ENCODE measurements at places on chromosomes 16 and 17. TPM values are rescaled to one million over a fixed set of nuclear protein-coding genes. Genes with fewer than 3 reads are reported as not detected.
A peak's percentile ranks its signal among the peaks of the same experiment; 100 is the strongest.

DNA sequence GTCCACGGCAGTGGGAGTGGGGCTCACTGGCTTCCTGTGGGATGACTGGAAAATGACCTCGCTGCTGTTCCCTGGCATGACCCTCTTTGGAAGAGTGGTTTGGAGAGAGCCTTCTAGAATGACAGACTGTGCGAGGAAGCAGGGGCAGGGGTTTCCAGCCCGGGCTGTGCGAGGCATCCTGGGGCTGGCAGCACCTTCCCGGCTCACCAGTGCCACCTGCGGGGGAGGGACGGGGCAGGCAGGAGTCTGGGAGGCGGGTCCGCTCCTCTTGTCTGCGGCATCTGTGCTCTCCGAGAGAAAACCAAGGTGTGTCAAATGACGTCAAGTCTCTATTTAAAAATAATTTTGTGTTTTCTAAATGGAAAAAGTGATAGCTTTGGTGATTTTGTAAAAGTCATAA lies 7.8 kb upstream of the RNF213 start:
- DNase-seq: no peak

DNA sequence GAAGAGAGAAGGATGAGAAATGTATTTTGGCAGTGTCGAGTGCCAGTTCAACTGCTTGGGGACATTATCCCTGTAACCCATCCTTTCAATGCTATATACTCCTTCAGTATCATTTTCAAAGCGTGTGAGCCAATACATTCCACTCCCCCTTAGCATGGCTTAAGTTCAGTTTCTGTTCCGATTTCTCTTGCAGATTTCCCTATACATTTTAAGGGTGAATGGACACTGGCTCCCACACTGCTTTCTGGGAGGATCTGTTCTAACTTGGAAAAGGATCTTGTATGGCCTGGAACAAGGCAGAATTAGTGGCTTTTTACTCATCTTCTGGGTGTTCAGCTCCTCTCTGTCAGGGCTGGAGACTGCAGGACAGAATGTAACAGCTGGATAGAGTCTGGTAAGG lies 333.8 kb downstream of the HAPSTR1 start:
- no peak for DNase-seq

DNA sequence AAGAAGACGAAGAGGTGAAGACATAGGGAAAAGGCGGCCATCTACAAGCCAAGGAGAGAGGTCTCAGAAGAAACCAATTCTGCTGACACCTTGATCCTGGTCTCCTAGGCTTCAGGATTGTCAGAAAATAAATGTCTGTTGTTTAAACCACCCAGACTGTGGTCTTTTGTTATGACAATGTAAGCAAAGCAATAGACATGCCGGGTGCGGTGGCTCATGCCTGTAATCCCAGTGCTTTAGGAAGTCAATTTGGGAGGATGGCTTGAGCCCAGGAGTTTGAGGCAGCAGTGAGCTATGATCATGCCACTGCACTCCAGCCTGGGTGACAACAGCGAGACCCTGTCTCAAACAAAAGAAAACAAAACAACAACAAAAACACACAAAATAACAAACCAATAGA lies 64.4 kb downstream of the HAPSTR1 start:
- no peak for DNase-seq

The WNT3 gene
- total RNA-seq: 0.97 TPM

GRCh38 chr17:75688209-75688825 lies 21.2 kb downstream of the SAP30BP start:
- peak; percentile 50 for DNase-seq

DNA sequence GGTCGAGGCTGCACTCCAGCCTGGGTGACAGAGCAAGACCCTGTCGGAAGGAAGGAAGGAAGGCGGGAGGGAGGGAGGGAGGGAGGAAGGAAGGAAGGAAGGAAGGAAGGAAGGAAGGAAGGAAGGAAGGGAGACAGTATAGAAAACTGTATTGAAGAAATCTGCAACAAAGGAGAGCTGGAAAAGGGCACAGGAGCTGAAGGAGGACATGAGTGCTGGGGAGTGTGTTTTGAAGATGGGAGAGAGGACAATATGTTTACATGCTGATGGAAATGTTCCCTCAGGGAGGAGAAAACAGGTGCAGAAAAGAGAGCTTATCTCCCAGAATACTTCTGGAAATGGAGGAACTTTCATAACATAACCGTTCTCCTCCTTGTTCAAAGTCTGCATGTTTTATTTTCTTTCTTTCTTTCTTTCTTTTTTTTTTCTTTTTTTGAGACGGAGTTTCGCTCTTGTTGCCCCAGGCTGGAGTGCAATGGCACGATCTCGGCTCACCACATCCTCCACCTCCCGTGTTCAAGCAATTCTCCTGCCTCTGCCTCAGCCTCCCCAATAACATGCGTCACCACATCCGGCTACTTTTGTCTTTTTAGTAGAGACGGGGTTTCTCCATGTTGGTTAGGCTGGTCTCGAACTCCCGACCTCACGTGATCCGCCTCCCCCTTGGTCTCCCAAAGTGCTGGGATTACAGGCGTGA lies 2.7 kb upstream of the HAP1 start:
- no peak for DNase-seq

DNA sequence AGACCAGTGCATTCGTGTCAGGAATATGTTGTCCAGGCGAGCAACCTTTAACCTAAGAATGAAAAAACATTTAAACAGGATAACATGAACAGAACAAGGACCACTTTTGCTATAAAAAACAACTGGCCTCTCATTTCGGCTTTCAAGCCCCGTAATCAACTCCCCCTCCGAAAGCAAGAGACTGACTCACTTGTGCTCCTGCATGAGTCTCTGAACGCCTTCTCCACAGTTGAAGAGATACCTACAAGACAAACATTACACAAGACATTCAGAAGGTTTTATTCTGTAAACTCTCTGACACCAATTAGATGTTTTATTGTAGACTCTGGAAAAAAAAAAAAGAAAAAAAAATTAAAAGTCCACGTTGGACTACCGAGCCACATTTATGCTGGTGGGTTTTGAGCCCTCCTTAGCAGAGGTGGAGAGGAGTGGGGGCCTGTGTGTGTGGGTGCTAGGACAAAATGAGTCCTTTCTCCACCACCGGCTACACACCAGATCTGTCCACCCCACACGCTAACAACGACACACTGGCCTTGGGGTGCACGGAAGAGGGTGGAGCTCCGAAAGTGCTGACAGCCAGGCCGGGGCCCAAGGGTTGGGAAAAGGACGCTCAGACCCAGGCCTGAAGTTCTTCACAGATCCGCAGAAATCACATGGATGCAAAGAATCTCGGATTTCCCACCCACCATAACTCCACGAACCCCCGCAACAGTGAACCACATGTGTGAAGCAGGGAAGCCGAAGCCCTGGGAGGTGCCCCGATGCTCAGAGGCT lies 759 bp downstream of the ELAC2 start:
- DNase-seq: no peak

DNA sequence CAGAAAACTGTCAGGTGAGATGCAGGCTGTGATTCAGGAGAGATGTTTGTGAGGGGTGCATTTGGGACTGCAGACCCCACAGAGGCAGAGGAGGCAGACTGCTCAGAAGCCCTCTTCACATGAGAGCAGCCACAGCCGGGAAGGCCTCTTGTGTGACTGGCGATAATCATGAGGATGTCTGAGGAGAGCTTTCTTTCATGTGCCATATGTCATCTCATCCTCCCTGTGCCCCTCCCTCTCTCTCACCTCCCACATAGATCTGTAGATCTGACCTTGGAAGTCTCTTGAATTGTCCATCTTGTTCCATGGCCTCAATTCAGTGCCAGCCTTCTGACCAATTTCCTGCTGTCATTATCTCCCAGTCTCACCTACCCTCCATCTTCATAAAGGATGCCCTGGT lies 50.5 kb downstream of the EPN2 start:
- DNase-seq: no peak

DNA sequence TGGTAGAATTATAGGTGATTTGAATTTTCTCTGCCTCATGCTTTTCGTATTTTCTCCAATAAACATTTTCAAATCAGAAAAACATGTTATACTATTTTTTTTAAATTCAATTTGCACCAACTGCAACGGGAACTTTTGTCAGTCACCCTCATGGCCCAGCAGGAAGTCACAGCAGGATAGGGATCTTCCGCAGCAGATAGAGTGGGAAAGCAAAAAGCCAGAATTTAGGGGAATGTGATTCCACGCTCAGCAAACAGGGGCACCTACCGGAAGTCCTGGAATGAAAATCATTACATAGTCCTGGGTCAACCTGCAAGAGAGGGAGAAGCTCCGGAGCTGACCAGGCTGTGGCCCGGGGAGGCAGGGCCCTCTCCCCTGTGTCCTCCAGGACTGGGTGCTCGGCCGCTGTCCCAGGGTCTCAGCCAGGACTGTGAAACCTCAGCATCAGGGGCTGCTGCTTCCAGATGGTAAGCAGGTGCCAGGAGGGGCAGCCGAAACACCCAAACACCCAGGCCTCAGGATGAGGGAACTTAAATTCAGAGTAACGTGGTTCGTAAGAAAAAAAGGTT lies 3.9 kb downstream of the SLC47A2 start:
- DNase-seq: no peak
